ENCODE measurements at places on chromosomes 2 and 18.

GRCh38 chr2:216665242-216665641, 30.1 kb downstream of the IGFBP5 start:
- DNase-seq: peak; percentile 45

- peak; percentile 62 for DNase-seq
Observed at GRCh38 chr2:42568401-42569115, at the start of gene MTA3. MTA3 (plus strand) TSS chr2:42568632; CDS start chr2:42568746, 114 bp downstream.

DNA sequence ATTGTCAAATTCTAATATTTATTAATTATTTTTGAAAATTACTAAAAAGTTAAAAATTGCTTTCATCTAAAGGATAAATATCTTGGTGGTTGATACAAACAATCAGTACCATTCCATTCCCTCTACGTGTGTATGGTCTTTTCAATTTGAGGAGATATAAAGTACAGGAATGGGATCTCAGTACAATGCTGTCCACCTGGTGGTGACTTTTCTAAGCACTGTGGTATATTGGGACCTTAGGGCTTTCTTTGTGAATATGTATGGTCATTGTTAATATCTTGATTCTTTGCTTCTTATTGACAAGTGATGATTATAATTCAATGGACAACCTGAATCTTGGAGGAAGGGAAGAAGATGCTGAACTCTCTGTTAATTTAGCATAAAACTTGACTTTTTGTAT, 83.1 kb downstream of the NBEAL1 start:
- DNase-seq: no peak

GRCh38 chr2:241479026-241479898, 29.1 kb downstream of the STK25 start:
- DNase-seq: no peak

GRCh38 chr2:109318150-109318948, 189.3 kb downstream of the SH3RF3 start:
- peak; percentile 69 for DNase-seq

Measured in colonic mucosa (tissue), 4 donors.